ENCODE measurements at places on chromosomes 7 and 10.

GRCh38 chr10:43078986-43079273 is 2.1 kb downstream of the RET start:
- DNase-seq, result peak; percentile 43

- DNase-seq, result no peak
These were observed 25.0 kb downstream of the PDE1C start for GRCh38 chr7:32045228-32045627.

DNA sequence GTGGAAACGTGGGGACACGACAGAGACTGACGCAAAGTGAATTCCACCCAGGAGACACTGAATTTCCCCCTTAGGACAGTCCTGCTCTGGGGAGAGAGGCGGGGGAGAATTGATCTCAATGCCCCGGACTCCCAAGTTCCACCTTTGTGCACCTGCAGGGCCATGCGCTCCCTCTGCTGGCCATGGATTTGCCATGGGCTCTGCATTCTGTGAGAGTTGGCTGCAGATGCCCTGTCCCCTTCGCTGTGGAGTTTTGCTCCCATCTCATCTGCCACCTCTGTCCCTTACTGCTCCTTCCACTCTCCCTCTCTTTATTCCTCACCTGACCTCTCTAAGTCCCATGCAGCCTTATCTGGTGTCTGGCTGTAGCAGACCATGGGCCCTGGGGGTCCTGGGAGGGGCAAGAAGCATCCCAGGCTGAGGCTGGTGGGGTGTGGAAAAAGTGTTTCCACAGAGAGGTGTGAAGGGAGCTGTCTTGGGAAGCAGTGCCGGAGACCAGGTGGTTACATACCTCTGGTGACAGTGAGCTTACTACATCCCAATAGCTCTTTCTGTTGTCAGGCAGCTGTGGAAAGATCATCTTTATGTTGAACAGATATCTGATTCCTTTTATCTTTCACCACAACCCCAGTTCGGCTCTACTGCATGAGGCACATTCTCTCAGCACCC is 14.3 kb downstream of the GHRHR start:
- DNase-seq, result no peak

- peak; percentile 65 for DNase-seq
These were observed 76.7 kb downstream of the ANK3 start for GRCh38 chr10:60312818-60313588.

DNA sequence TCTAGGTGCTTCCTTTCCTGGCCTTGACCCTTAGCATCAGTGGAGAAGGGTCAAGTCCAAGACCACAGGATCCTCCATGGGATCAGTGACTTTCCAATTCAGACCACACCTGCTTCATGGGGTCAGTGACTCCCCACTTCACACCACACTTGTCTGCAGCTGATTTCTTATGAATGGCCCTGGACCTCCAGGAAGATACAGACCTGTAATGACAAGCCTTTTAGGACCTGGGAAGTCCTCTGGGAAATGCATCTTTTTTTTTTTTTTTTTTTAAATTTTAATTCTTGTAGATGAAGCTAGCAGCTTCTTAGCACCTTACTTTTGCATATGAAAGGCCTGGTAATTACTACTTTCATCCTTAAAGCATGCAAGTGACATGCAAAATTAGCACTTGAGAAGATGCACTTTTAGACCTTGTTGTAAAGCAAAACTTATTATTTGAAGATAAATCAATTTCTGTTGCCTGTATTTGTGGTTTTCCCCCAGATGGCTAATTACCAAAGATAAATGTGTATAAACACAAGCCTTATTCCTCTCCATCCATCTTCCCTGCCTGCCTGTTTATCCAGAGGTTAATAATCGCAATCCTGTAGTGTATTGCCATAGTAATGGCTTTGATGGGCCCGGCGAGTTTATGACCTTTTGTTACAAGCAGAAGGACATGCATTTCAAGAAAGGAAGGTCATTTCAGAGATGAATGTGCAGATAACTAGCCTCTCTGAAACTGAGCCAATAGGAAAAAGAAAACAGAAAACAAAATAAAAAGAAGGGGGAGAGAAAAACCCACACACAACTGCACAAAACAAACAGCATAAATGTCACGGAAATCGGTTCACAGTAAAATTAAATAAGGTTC is 1018.7 kb downstream of the TYW1 start:
- DNase-seq, result no peak

DNA sequence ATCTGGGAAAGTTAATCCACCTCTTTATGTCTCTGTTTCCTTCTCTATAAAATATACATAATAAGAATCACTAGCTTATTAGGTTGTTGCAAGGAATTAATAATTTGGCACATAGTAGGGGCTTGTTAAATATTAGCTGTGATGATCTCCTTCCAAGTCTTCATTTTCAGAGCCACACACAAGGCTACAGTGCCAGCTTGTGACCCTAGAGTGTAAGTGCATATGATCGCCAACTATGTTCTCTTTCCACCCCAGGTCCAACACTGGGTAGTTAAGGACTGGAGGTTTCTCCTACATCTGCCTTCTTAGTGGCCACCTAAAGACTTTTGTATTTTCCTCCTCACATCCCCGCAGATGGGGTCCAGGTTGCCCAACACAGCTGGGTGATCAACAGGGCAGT is 17.9 kb upstream of the ACSM6 start:
- no peak for DNase-seq

- DNase-seq, result no peak
These were observed 174.7 kb upstream of the TCF7L2 start for GRCh38 chr10:112775381-112775780.

DNA sequence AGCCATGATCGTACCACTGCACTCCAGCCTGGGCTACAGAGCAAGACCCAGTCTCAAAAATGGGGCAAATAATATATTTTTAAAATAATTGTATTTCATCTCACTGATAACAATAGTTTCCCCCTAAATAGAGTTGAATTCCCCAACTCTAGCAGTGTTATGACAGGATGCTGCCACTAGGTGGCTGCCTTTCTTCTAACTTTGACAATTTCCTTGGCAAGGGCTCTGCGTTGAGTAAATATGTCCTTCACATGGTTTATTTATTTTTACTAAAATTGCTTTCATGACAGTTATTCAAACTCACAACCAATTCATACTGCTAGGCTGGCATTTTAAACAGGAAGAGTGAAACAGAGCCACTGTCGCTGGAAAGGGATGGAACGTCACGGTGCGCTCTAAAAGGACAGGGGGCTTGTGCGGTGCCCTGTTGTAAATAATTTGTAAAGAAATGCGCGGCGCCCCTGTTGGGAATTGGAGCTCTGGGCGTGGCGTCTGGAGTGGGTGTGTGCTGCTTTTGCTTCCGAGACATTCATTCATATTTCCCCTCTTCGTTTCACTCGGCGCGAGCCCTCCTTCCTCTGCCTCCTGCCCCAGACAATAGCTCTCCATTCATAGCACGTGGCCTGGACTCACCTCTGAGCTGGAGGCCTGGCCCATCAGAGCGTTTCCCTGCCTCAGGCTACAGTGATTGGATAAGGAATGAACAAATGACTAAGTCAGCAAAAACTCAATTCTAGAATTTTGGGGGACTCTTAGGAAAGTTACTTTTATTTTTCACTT is 20.5 kb upstream of the PITRM1 start:
- DNase-seq, result peak; percentile 69

DNA sequence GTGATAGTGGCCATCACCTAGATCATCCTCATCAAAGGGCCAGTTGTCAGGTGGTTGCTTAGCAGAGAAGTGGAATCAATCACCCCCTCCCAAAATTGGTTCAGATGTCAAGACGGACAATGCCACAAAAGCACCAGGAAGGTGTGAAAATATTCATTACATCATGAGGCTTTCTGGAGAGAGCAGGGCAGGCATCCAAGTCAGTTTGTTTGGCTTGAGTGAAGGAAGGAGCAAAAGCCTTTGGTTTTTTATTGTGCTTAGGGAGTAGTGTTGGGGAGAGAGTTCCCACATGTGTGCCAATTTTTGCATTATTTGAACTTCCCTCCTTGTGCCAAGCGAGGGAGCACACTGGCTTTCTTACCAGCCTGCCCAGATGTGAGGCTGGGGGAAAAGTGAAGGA is 1082.9 kb downstream of the LRMDA start:
- no peak for DNase-seq

GRCh38 chr10:124153023-124153826 is 59.8 kb upstream of the CHST15 start:
- peak; percentile 94 for DNase-seq

- DNase-seq, result no peak
These were observed 414.7 kb downstream of the DGKB start for GRCh38 chr7:14487701-14488395.

- peak; percentile 60 for DNase-seq
These were observed 25.0 kb downstream of the VTI1A start for GRCh38 chr10:112471878-112472487.

GRCh38 chr10:48770561-48771089 is 86.0 kb downstream of the WDFY4 start:
- no peak for DNase-seq

- no peak for DNase-seq
These were observed 34.8 kb downstream of the SLC25A13 start for GRCh38 chr7:96287132-96287531.

- DNase-seq, result no peak
These were observed 51.2 kb upstream of the PCBD1 start for GRCh38 chr10:70939441-70940003.

DNA sequence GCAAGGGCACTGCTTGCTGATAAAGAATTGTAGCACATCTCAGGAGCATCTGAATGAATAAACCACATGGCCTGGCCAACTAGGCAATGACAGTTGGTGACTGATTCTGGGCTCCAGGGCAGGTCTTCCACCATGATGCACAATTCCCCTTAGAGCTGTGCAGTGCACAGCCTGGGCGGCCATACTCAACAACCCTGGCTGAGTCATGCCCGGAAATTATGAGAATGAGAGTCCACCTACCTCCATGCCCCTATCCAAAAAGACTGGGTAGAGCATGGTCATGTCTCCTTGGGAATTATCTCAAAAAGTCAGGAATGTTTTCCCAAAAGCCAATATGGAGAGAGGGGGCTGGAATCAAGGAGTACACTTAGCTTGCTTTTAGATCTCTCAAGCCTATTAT is 425.6 kb downstream of the PLXNA4 start:
- no peak for DNase-seq

DNA sequence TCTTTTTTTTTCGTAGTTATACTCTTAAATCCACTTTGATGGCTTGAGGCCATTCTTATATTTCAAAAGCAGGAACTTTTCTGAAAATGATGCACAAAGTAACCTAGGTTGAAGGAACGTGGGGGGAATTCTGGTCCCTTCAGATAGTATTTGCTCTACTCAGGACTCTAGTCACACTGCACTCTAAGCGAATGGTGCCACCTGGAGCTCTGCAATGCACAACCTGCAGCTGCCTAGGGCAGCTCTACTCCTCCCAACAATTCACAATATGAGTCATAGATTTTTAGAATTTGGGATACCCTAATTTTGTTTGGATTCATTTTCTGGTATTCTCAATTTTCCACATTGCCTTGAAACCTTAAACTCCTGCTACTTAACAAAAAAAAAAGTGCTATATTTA is 17.3 kb downstream of the SYPL1 start:
- DNase-seq, result no peak

- DNase-seq, result no peak
These were observed 2.5 kb upstream of the ADAMTS14 start for GRCh38 chr10:70669732-70670317.

DNA sequence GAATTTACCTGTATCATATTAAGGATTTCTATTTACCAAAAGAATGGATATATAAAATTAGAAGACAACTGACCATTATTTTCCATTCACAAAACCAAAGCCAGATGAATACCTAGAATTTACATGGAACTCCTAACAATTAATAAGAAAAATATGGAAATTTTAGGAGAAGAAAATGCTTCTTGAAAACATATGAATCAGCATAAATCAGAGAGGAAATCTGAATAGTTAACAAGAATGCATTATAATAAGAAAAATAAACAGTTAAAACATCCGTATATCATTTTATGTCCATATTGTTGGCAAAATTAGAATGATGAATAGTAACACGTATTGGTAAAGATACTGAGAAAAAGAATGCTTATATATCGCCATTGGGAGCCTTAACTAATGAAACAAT is 505.5 kb downstream of the NEBL start:
- no peak for DNase-seq

DNA sequence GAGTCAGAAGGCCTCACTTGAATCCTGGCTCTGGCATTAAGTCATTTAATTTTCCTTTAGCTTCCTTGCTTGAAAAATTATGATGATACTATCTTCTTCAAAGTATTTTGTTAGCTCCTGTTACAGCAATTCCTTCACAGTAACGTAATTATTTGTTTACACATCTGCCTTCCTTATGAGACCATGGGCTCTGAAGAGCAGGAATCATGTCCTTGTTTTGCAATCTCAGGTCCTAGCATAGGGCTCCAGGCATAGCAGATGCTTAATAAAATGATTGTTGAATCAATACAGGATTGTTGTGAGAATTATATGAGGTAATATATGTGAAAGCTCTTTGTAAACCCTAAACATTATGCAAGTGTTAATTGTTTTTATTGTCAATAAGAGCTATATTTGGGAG is 25.5 kb downstream of the KLHDC10 start:
- no peak for DNase-seq

DNA sequence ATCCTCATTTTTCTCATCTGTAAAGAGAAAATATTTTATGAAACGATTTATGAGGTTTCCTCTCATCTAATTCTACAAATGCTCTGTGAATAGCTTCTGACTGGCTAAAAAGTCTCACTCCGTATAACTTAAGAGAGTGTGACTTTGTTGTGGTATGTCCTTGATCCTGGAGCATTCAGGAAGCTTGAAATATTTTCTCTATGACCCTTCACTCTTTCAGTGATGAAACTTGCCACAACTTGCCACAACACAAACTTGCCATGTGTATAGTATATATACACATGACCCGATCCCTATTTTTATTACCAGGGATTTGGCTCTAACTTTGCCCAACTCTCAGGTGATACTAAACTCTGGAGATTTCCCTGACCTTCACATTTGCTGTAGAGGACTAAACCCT is 74.1 kb downstream of the TES start:
- DNase-seq, result no peak

GRCh38 chr7:121116396-121116795 is 127.9 kb downstream of the CPED1 start:
- DNase-seq, result no peak

DNA sequence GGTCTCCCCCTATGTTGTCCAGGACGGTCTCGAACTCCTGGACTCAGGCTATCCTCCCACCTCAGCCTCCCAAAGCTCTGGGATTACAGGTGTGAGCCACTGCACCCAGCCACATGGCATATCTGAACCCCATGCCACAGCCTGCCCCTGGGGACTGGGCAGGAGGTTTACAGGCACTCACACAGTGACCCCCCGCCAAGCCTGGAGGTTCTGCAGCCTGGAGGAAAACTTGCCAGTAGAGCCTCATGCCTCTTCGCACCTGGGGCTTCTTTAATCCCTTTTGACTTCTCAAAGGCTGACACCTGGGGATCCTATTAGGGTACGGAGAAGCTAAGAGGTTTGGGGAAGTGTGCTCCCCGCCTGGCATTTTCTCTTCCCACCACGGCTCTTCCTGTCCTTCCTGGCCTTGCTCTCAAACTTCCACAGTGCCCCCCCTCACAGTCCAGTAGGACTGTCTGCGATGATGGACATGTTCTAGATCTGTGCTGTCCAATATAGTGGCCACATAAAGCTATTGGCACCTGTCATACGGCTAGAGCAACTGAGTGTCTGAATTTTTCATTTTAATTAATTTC is 11.4 kb upstream of the KCP start:
- DNase-seq, result no peak

All from kidney capillary endothelial cell (primary cell).